H1 (cell line): ENCODE measurements at places on chromosomes 1 and 21. TPM values are rescaled to one million over a fixed set of nuclear protein-coding genes. Genes with fewer than 3 reads are reported as not detected.

GRCh38 chr1:31072304-31072746, 6.8 kb upstream of the PUM1 start:
- H3K27ac ChIP-seq, result no peak overlapping the region
- no peaks in the 10 kb centered on the region for H3K27me3 ChIP-seq
- no peaks in the 10 kb centered on the region for H3K4me1 ChIP-seq
- H3K36me3 ChIP-seq, result no peaks in the 10 kb centered on the region

DNA sequence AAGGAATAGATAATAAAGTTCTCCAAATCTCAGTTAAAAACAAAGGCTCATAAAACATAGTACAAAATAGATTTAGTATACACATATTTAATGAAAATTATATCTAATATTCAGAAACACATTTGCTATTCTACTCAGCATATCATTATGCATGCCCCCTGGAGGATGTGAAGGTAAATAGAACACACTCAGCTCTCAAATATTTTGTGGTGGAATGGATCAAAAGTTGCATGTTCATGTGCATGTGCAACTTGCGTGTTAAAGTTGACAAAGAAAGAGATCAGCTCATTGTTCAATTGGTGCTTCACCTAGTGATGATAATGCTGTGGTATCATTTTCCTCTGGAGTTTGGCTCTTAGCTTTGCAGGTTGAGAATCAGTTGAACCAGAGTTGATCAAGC, 4.9 kb upstream of the ZNF644 start:
- peaks cover 2% of the 10 kb centered on the region; the same call in 1 of the 2 replicates for H3K4me1 ChIP-seq
- H3K27me3 ChIP-seq, result no peaks in the 10 kb centered on the region
- no peak for DNase-seq
- H3K4me3 ChIP-seq, result no peak overlapping the region
- H3K27ac ChIP-seq, result no peak overlapping the region

IKBKE gene
- total RNA-seq, result 8.6 and 9.8 TPM in 2 replicates

GRCh38 chr1:222168621-222169020, 379.3 kb downstream of the HHIPL2 start:
- H3K27me3 ChIP-seq, result no peaks in the 10 kb centered on the region
- no peaks in the 10 kb centered on the region for H3K4me1 ChIP-seq
- H3K36me3 ChIP-seq, result no peaks in the 10 kb centered on the region
- DNase-seq, result no peak
- no peak overlapping the region for H3K4me3 ChIP-seq

GRCh38 chr1:225155555-225155954, 226.1 kb downstream of the DNAH14 start:
- H3K4me3 ChIP-seq, result no peak overlapping the region
- no peak for DNase-seq
- no peak overlapping the region for H3K27ac ChIP-seq
- no peaks in the 10 kb centered on the region for H3K27me3 ChIP-seq
- H3K4me1 ChIP-seq, result no peaks in the 10 kb centered on the region

SAMD11 gene
- 0.25 and 0.30 TPM in 2 replicates for total RNA-seq

DNA sequence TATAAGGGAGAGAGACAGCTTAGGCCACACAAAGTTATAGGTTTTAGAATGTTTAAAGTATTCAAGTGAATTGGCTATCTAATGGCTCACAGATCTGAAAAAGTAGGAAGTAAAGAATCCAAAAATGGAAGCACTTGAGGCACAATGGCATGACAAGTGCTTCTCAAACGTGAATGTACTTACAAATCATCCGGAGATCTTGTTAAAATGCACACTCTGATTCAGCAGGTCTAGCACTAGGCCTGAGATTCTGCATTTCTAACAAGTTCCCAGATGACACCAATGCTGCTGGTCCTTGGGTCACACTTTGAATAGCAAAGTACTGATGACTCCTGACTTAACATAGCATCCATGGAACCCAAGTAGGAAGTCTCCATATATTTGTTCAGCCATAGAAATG, 20.9 kb upstream of the AGL start:
- no peaks in the 10 kb centered on the region for H3K36me3 ChIP-seq
- no peak overlapping the region for H3K27ac ChIP-seq
- no peaks in the 10 kb centered on the region for H3K27me3 ChIP-seq
- DNase-seq, result no peak
- H3K4me3 ChIP-seq, result no peak overlapping the region

DNA sequence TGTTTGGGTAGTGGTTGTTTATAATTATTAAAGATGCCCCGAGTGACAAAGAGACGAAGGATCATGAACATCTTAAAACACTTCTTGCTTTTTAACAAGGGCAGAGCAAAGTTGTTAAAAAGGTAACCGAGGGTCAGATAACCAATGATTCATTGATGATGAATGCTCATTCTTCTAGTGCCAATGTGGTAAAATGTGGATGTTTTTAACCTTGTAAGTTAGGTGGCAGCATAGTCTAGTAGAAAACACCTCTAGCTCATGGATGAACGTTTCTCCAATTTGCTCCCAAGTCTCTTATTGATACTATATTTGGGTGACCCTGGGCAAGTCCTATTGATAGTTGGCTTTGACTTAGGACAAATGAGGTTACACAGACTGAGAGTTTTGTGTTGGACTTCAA, 167.9 kb downstream of the KIF26B start:
- H3K27me3 ChIP-seq, result no peaks in the 10 kb centered on the region
- no peaks in the 10 kb centered on the region for H3K4me1 ChIP-seq
- no peak overlapping the region for H3K4me3 ChIP-seq
- H3K36me3 ChIP-seq, result no peaks in the 10 kb centered on the region
- no peak overlapping the region for H3K27ac ChIP-seq

GRCh38 chr1:53545663-53546408, 86.6 kb downstream of the DMRTB1 start:
- no peaks in the 10 kb centered on the region for H3K27me3 ChIP-seq
- no peaks in the 10 kb centered on the region; the same call in 1 of the 2 replicates for H3K4me1 ChIP-seq
- H3K4me3 ChIP-seq, result no peak overlapping the region
- no peak overlapping the region for H3K27ac ChIP-seq

GRCh38 chr1:71583756-71584155, 502.9 kb upstream of the ZRANB2 start:
- DNase-seq, result no peak
- no peaks in the 10 kb centered on the region for H3K36me3 ChIP-seq
- H3K27ac ChIP-seq, result no peak overlapping the region
- no peaks in the 10 kb centered on the region for H3K27me3 ChIP-seq

DNA sequence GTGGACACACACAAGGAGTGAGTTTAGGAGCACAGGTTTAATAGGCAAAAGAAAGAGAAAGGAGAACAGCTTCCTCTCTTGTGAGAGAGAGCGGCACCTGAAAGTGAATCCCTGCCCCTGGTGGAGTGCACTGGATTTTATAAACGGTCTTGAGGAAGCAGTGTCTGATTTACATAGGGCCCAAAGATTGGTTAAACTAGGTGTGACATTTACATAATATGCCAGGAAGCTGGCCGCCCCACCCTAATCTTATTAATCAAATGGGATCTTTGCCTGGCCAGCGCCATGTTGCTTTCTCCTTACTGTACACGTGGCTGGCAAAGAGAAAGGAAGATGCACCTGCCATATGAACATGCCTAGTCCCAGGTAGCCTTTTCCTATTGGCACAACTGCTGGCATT, 38.7 kb downstream of the CFH start:
- H3K4me3 ChIP-seq, result no peak overlapping the region
- H3K27ac ChIP-seq, result no peak overlapping the region
- H3K27me3 ChIP-seq, result no peaks in the 10 kb centered on the region
- no peaks in the 10 kb centered on the region for H3K4me1 ChIP-seq
- no peaks in the 10 kb centered on the region for H3K36me3 ChIP-seq

GRCh38 chr1:1536019-1536937, 4.1 kb downstream of the TMEM240 start:
- peaks cover 7% of the 10 kb centered on the region for H3K36me3 ChIP-seq
- H3K27ac ChIP-seq, result no peak overlapping the region; the same call in 1 of the 2 replicates
- no peak overlapping the region for H3K4me3 ChIP-seq
- no peaks in the 10 kb centered on the region for H3K27me3 ChIP-seq
- H3K4me1 ChIP-seq, result peaks cover 9% of the 10 kb centered on the region; the same call in 1 of the 2 replicates

GRCh38 chr1:38045401-38046332, 926 bp downstream of the POU3F1 start:
- H3K27me3 ChIP-seq, result peaks cover 34% of the 10 kb centered on the region; the same call in 1 of the 2 replicates
- H3K36me3 ChIP-seq, result no peaks in the 10 kb centered on the region
- peaks cover 10% of the 10 kb centered on the region for H3K4me1 ChIP-seq
- H3K27ac ChIP-seq, result no peak overlapping the region

P3R3URF gene
- not detected in 2 replicates for total RNA-seq

UBQLN4 gene
- total RNA-seq, result 37.7 and 39.8 TPM in 2 replicates

CFAP107 gene
- total RNA-seq, result not detected in 2 replicates

HES2 gene
- 0.15 and 0.36 TPM in 2 replicates for total RNA-seq

DNA sequence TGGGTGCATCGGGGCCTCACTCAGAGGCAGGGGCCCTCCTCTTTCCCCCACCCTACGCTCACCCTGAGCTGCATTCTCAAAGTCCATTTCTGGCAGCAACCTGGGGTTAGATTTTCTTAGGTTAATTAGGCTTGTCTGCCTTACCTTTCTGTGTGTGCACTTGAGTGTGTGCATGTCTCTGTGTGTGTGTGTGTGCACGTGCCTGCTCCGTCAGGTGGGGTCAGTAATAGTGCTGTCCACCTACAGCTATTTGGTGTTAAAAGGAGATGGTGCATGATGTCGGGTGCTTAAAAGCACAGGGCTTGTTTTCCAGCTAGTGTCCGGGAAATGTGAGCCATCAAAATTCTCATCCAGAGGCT, 257.9 kb downstream of the CAMTA1 start:
- no peak overlapping the region for H3K4me3 ChIP-seq
- no peak overlapping the region for H3K27ac ChIP-seq
- H3K36me3 ChIP-seq, result no peaks in the 10 kb centered on the region
- no peak for DNase-seq
- no peaks in the 10 kb centered on the region for H3K27me3 ChIP-seq
- peaks cover 5% of the 10 kb centered on the region for H3K4me1 ChIP-seq

DNA sequence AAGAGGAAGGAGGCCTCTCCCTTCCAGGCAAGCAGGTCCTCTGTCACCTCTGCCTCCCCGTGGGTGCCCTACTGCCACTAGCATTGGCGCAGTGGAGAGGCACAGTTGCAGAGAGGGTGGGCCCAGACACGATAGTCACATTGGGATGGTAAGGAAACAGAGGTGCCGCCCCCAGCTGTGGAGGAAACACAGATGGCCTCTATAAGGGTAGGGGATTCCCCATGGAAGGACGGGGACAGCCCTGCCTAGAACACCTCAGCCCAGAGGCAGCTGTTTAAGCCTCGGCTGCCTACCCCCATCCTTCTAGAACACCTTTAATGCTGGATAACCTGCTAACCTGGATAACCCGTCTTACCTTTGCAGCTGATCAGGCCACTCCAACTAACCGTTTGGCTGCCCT, 65.7 kb upstream of the CNTN2 start:
- no peaks in the 10 kb centered on the region for H3K4me1 ChIP-seq
- H3K27me3 ChIP-seq, result no peaks in the 10 kb centered on the region
- no peak overlapping the region for H3K4me3 ChIP-seq
- no peak overlapping the region for H3K27ac ChIP-seq
- no peaks in the 10 kb centered on the region for H3K36me3 ChIP-seq
- no peak for DNase-seq

DNA sequence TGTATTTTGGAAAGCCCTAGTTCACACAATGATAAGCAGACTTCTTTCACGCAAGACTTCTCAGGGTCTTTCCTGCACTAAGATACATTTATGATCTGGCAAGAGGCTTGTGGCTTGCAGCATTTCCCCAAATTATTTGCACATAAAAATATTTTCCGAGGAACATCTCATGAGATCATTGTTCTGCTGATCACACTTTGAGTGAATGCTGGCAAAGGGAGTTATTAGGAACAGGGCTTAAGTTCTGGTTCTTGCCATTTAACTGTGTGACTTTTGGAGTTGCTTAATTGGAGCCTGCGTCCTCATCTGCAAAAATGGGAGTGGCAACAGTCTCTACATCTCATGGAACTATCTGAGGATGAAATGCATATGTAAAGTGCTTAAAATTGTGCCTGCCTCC, 50.2 kb downstream of the GADD45A start:
- no peak overlapping the region for H3K4me3 ChIP-seq
- no peaks in the 10 kb centered on the region for H3K27me3 ChIP-seq
- H3K4me1 ChIP-seq, result no peaks in the 10 kb centered on the region
- H3K27ac ChIP-seq, result no peak overlapping the region
- H3K36me3 ChIP-seq, result no peaks in the 10 kb centered on the region

GRCh38 chr1:204350857-204351573, 8.7 kb downstream of the PLEKHA6 start:
- H3K4me3 ChIP-seq, result peak overlapping the region; percentile 44
- no peaks in the 10 kb centered on the region for H3K36me3 ChIP-seq
- H3K27ac ChIP-seq, result no peak overlapping the region

S100A7A gene
- not detected in 2 replicates for total RNA-seq

DNA sequence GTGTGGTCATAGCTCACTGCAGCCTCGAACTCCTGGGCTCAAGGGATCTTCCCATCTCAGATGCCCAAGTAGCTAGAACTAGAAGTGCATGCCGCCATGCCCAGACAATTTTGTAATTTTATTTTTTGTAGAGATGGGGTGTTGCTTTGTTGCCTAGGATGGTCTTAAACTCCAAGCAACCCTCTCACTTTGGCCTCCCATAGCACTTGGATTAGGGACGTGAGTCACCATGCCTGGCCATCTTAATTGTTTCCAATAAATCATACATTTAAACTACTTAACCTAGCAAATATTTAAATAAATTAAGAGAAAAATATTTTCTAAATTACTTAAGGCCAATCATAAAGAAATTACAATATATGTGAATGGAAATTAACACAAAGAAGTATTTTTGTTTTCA, 35.1 kb upstream of the ADGRL4 start:
- no peaks in the 10 kb centered on the region for H3K4me1 ChIP-seq
- no peak for DNase-seq
- no peak overlapping the region for H3K4me3 ChIP-seq
- H3K27me3 ChIP-seq, result no peaks in the 10 kb centered on the region

FLG2 gene
- total RNA-seq, result not detected in 2 replicates

GPR161 gene
- total RNA-seq, result 16.8 and 17.3 TPM in 2 replicates

SDCCAG8 gene
- total RNA-seq, result 13.5 and 15.6 TPM in 2 replicates

GRCh38 chr1:243549108-243549507, 293.3 kb downstream of the SDCCAG8 start:
- no peaks in the 10 kb centered on the region for H3K36me3 ChIP-seq
- no peak overlapping the region for H3K27ac ChIP-seq
- DNase-seq, result no peak
- no peaks in the 10 kb centered on the region for H3K4me1 ChIP-seq

EVA1B gene
- 10.0 and 10.3 TPM in 2 replicates for total RNA-seq

TBX19 gene
- total RNA-seq, result 0.80 and 1.0 TPM in 2 replicates

DNA sequence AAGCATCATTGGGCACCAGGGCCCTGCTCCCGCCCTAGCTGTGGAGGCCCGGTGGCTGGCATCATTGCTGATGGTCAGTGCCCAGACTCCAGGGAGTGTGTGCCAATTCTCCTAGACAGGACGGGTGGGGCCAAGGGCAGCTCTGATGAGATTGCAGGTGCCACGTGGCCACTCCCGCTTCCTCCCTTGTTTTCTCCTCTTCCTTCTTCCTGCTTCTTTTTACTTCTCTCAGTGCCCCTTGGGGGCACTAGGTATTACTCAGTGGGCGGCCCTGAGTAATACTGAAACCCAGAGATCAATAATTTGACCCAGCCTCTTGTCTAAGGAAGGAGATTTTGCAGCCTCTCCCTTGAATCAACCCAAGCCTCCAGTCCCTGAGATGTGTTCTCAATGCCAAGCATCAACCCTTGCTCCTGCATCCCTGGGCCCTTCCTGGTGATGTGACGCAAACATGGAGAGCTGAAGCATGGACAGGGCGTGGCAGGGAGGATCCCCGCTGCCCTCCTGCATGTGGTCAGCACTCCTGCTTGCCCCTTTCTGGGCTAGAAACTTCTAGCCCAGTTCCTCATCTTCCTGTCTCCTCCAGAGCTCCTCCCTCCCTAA, 32.4 kb downstream of the CDK18 start:
- no peaks in the 10 kb centered on the region for H3K27me3 ChIP-seq
- DNase-seq, result no peak
- H3K36me3 ChIP-seq, result no peaks in the 10 kb centered on the region; the same call in 1 of the 2 replicates
- no peaks in the 10 kb centered on the region for H3K4me1 ChIP-seq
- H3K27ac ChIP-seq, result no peak overlapping the region

CRP gene
- total RNA-seq, result not detected in 2 replicates

GRCh38 chr1:109762821-109763645, 690 bp downstream of the EPS8L3 start:
- DNase-seq, result no peak
- H3K27ac ChIP-seq, result no peak overlapping the region
- no peaks in the 10 kb centered on the region for H3K4me1 ChIP-seq
- no peak overlapping the region for H3K4me3 ChIP-seq

HEYL gene
- 3.1 and 3.5 TPM in 2 replicates for total RNA-seq
